Skeletal muscle cell (primary cell): ENCODE measurements at places on chromosomes 5 and 9.
A peak's percentile ranks its signal among the peaks of the same experiment; 100 is the strongest.

GRCh38 chr9:98642661-98643312, 65.9 kb downstream of the GABBR2 start:
- DNase-seq = no peak

GRCh38 chr5:22852807-22853660, at the start of gene CDH12:
Gene CDH12 (minus strand): TSS chr5:22853344.
- DNase-seq = no peak

- DNase-seq = no peak
These were observed 31.3 kb downstream of the MARCHF3 start for GRCh38 chr5:126998895-126999570.

GRCh38 chr5:79112703-79113058, 1.1 kb downstream of the BHMT start:
- DNase-seq = no peak

DNA sequence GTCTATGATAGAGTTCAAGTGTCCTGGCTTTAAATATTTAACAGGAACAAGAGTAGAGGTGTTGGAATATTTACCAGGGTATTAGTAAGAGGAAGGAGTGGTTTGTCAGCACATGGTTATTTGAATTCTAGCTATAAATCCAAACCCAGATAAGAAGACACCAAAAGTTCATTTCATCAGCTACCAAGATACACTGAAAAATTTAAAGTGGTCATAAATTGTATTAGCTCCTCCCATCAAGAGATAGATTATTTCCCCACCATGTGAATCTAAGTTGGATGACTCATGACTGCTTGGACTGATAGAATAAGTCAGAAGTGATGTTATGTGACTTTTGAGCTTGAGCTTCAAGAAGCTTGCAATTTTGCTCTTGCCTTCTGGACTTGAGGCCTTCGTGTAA, 72.1 kb upstream of the GRAMD2B start:
- DNase-seq = no peak

DNA sequence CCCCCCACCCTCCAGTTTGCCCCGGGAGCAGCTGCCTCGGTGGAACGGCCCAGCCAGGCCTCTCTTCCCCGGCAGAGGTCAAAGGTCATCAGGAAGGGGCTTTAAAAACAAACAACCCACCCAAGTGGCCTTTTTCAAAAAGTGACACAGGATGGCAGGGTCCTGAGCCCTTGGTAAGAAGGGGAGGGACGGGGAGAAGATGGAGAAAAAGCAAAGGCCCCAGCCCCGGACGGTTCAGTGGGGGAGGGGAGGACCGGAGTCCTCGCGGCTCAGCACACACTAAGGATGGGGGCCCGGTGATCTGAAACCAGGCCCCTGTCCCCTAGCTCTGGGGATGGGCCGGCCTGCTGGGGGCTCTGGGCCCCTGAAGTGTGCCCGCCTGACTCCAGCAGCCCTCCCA, 1.1 kb downstream of the PRRX2 start:
- no peak for DNase-seq

DNA sequence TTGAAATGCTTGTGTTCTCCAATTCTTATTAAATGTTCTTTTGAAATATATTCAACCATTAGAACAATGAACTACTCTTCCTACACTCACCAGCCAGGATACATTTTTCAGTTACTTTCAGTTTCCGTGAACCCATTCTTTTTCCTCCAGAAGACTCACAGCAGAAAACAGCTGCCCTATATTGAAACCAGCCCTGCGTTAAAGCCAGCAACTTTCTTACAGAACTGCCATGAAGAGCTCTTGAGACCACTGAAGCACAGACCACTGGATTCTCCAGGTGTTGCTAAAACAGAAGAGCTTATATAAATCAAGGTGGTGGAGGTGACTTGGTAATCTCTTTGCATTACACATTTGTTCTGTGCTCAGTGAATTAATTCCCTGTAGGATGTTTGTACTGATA, 365.9 kb upstream of the C9orf72 start:
- no peak for DNase-seq

- no peak for DNase-seq
These were observed 79.9 kb downstream of the GAPVD1 start for GRCh38 chr9:125341566-125341965.

DNA sequence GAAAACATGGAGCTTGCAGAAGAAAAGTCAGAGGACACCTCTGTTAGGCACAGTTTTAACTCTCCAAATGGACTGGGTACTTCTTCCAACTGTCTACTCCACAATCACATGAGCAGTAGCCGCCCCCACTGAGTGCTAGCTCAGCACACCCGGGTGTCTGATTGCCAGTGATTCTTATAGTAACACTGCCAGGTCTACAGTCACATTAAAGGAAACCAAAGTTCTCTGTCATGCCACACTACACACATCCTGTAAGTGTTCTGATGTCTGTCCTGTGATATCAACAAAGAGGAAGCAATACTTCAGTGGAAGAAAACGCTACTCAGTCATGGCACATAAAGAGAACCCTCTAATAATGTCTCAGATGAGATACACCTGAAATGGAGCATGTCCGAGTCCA, at the start of gene HAVCR2:
Gene HAVCR2 (minus strand): TSS at position 69 of the 400 bp plus-strand sequence. CDS start 61 bp downstream, at position 8.
- no peak for DNase-seq

GRCh38 chr9:8858596-8859161, 1059.1 kb upstream of the DMAC1 start:
- DNase-seq = no peak

DNA sequence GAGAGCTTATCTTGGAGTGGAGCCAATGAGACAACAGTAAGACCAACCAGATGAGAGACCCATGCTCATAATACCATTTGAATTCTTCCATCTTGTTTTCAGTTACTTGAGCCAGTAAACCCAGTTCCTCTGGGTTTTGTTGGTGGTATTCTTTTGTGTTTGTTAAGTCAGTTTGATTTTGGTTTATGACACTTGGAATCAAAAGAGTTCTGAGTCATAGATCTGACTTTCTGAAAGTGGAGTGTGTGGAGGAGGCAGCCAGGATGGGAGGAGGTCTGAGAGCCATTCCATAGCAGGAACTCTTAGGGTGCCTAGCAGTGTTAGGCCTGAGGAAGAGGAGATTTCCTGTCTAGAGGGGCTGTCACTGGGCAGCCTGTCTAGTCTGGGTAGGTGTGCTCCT, 24.6 kb upstream of the PANK3 start:
- DNase-seq = no peak

GRCh38 chr5:88396751-88397281, 128.2 kb upstream of the TMEM161B start:
- no peak for DNase-seq

DNA sequence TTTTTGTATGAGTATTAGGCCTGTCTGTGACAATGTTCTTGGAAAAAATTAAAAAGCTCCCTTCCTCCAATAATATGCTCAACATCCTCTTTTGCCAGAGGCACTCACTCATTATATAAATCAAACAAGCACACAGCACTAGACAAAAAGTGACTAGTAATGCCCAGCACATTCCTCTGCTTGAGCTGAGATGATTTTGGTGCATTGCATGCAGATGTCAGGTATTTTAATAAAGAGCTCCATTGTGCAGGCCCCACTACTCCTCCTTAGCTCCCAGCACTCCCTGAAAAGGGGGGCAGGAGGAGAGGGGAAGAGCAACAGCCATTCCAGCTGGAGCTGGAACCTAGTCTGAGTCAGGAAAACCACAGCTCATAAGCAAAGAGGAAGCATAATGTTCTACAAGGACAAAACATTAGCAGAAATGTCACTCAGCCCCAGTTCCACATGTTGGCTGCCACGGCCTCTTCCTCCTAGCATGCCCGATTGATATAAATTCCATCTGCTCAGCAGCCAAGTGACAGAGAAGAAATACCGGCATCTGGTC, 348.5 kb downstream of the BNC2 start:
- peak; percentile 60 for DNase-seq

DNA sequence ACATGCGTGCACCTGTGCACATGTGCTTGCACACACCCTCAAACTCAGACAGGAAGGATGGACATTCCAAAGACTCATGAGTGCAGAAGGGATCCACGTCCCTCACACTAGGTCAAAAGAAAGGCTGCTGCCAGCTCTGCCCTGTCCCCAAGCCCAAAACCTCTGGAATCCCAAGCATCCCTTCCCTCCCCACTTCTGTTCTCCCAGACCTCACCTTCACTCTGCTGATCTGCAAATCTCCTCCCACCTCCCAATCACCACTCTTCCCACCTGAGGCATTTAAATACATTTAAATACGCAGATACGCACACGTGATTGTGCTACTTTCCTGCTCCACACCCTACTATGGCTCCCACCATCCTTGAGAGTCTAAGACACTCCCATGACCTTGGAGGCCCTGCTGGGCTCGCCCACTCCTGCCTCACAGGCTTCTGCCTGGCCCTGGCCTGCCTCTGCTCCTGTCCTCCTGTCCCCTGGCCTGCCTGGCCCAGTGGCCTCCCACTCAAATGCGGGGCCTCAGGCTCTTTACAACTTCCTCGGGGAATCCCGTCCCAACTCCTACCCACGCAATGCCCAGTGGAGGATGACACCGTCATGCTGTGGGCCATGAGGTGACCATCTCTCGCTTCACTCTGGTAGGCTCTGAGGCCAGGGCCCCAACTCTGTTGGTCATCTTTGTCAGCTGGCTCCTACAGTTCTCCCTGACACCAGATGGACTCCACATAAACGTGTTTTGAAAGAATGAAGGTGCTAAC, 478.4 kb upstream of the DAP start:
- no peak for DNase-seq

- DNase-seq = no peak
These were observed 271.3 kb downstream of the OSTF1 start for GRCh38 chr9:75359638-75360037.

DNA sequence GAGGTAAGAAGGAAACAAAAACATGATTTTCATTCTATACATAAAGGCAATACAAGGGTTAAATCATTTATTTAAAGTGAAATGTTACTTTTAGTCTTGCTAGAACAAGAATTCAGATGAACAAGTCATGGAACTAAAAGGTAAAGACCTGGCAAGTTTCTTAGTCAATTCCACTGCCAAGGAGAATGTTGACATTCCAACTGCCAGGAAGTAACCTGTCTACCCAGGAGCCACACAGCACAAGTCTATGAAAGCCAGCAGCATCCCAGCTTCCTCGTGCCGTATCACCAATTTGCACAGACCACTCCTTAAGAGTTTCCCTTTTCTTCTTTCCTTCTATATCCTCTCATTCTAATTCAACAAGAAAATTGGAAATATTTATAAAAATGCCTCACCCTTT, 79.9 kb downstream of the SETX start:
- no peak for DNase-seq

- DNase-seq = no peak
These were observed 59.6 kb upstream of the NFIL3 start for GRCh38 chr9:91483189-91483691.

DNA sequence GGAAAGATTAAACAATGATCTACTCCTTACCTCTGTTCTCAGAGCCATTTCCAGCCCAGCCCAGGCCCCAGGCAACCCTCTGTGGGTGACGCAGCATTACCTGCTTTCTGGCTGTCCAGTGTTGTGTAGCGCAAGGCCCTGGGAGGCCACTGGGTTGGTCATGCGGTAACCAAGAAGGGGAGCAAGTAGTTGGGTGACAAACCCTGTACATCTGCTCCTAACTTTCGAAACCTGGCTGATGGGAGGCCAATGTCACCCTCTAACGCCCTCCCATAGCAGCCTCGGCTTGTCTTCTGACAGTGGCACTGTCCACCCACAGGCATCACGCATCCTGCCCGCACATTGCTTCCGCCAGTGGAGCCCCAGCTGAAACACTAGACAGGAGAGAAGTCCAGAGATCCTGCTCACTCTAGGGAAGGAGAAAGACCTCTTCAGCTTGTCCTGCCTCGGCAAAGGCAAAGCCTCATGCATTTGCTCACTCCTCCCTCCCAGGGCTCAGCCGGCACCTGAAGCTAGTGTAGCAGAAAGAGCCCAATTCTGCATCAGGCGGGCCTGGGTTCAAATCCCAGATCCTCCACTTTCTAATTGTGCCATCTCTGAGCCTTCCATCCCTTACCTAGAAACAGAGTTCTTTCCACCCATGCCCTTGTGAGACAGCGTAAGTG, 94.6 kb downstream of the ADAMTS2 start:
- no peak for DNase-seq

DNA sequence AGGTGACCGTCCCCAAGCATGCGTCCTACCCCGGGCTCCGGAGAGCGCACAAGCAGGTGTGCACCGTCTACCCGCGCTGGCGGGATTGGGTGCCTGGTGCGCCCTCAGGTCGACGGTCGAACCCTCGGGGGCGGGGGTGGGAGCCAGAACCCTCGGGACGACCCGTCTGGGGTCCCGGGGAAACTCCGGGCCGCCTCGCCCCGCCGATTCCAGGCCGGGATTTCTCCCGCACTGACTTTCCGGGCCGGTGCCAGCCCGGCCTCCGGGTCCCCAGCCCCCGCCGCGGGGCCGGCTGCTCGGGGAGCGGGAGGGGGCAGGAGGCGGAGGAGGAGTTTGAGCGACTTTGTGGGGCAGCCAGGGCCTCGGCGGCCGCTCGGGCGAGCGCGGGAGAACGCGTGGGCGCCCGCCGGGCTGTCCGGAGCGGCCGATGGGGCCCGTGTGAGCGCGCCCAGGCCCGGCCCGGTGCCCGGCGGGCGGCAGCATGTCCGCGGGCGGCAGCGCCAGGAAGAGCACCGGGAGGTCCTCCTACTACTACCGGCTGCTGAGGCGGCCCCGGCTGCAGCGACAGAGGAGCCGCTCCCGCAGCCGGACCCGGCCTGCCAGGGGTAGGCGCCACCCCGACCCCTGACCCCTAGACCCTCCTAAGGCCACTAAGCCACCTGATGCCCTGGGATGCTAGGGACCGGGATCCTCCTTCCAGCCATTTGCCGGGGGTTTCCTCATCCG, at the start of gene DAB2IP:
Gene DAB2IP (plus strand): TSS at position 340 of the 726 bp plus-strand sequence. CDS start 142 bp downstream, at position 482.
- DNase-seq = no peak

GRCh38 chr5:155943516-155944407, 383.2 kb upstream of the SGCD start:
- peak; percentile 33 for DNase-seq

DNA sequence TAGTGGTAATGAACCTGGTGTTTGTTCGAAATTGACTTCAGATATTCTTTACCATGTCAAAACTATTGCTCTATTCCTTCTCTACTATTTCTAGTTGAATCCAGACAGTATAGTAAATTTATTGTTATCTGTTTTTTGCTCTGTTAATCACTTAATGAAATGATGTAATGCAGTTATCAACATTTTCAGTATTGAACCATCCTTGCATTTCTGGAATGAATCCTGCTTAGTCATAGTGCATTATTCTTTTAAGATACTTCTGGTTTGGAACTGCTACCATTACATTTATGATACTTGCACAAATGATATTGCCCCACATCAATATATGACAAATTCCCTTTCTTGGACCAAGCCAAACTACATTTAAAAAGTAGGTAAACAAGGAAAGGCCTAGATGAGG, 554.0 kb upstream of the KLF4 start:
- no peak for DNase-seq

DNA sequence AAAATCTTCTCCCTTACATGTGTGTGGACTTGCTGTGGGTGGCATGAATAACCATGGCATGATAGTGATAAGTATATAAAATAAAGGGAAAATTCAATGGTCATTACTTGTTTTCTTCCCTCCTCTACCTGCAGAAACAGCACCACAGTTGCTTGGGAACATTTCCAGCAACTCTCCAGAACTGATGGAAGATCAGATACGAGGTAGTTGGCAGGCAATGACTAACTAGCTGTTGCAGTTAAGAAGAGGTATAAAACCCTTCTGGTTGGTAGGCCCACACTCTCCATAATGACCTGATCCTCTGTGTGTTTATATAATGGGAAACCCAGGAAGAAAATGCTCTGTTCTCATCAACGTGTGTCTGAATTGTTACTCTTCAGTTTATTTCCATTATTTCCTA, 185.9 kb downstream of the SYK start:
- DNase-seq = no peak

- DNase-seq = no peak
These were observed 350.0 kb upstream of the ISL1 start for GRCh38 chr5:51033215-51033614.

GRCh38 chr5:126428421-126428820, 5.2 kb downstream of the GRAMD2B start:
- DNase-seq = no peak

- DNase-seq = no peak
These were observed 34.6 kb downstream of the USP20 start for GRCh38 chr9:129869585-129870501.
